ENCODE measurements at places on chromosomes 7 and 10. TPM values are rescaled to one million over a fixed set of nuclear protein-coding genes. Genes with fewer than 3 reads are reported as not detected.

Gene VWA2
- not detected for total RNA-seq

Gene CUBN
- total RNA-seq, result 0.83 TPM

Gene CRYGN
- not detected for total RNA-seq

Gene ALOX5
- total RNA-seq, result not detected

Gene NEBL
- total RNA-seq, result under 0.01 TPM

Gene OR13A1
- total RNA-seq, result not detected

Gene OPN4
- total RNA-seq, result not detected

Gene INA
- 6.4 TPM for total RNA-seq

Gene NRF1
- 12.2 TPM for total RNA-seq

Gene TAS2R3
- total RNA-seq, result 0.72 TPM

Gene CCDC172
- not detected for total RNA-seq

Gene DYDC2
- not detected for total RNA-seq

Gene COL1A2
- total RNA-seq, result 1,211 TPM

Gene PDE6C
- total RNA-seq, result not detected

Gene ZNF736
- total RNA-seq, result 10.6 TPM

Gene KIF11
- 18.3 TPM for total RNA-seq

Gene PNLIPRP3
- total RNA-seq, result not detected

Gene RAB11FIP2
- total RNA-seq, result 13.1 TPM

Gene MKX
- total RNA-seq, result 0.28 TPM

Gene FOXI2
- not detected for total RNA-seq

Gene TRIM74
- total RNA-seq, result not detected

Gene APBB1IP
- total RNA-seq, result not detected

Gene NRP1
- 191 TPM for total RNA-seq

Gene SORCS1
- not detected for total RNA-seq

Gene ZNF117
- 2.9 TPM for total RNA-seq

Gene MYO1G
- total RNA-seq, result under 0.01 TPM

Gene EEF1AKMT2
- total RNA-seq, result 22.8 TPM

Gene AGMO
- total RNA-seq, result not detected

Gene ZNF503
- total RNA-seq, result 0.83 TPM

Gene SEMA4G
- 0.56 TPM for total RNA-seq

Gene FAM24B
- total RNA-seq, result 1.6 TPM

Gene CYP3A7
- not detected for total RNA-seq

Gene C10orf105
- total RNA-seq, result under 0.01 TPM

Gene NPTX2
- total RNA-seq, result under 0.01 TPM

Gene PROSER2
- total RNA-seq, result 1.4 TPM

Gene C10orf143
- total RNA-seq, result 0.56 TPM

Gene ZP3
- 0.83 TPM for total RNA-seq

Gene GATA3
- not detected for total RNA-seq

Gene MAGI2
- total RNA-seq, result 27.2 TPM

Gene LIPK
- not detected for total RNA-seq

Gene IL15RA
- total RNA-seq, result 1.4 TPM

Gene SPDYE3
- not detected for total RNA-seq

Gene RNLS
- 4.2 TPM for total RNA-seq

Gene MRPL32
- 56.7 TPM for total RNA-seq

Gene TSPAN15
- total RNA-seq, result not detected

Gene STAG3
- total RNA-seq, result 0.36 TPM

Gene TEX36
- not detected for total RNA-seq

Gene FAM25A
- total RNA-seq, result not detected

Gene HOXA11
- total RNA-seq, result not detected

Gene NME8
- total RNA-seq, result not detected

Gene CACNA2D1
- 21.9 TPM for total RNA-seq

Gene TMEM139
- total RNA-seq, result not detected

Gene CDNF
- total RNA-seq, result 0.83 TPM

Gene GLI3
- total RNA-seq, result 1.7 TPM

Gene SLC26A5
- not detected for total RNA-seq

Gene PON1
- total RNA-seq, result not detected

Gene CUEDC2
- total RNA-seq, result 55.7 TPM

Gene TLX1
- total RNA-seq, result not detected

Gene DENND10
- 80.3 TPM for total RNA-seq
